Right renal pelvis (tissue), 4 donors: ENCODE measurements at places on chromosomes 16 and 17. TPM values are rescaled to one million over a fixed set of nuclear protein-coding genes. Genes with fewer than 3 reads are reported as not detected.

Gene MMP15
- polyA plus RNA-seq: 14.5 TPM

Gene GDPD1
- 10.5 TPM for polyA plus RNA-seq

Gene HOXB3
- 170 TPM for polyA plus RNA-seq

Gene RAB37
- polyA plus RNA-seq: 4.0 TPM

Gene CDYL2
- 7.1 TPM for polyA plus RNA-seq

Gene TBC1D3H
- polyA plus RNA-seq: not detected
